Stimulated activated naive CD8-positive, alpha-beta T cell treated with anti-CD3 and anti-CD28 coated beads, Interleukin-15, amount 100 ng/mL, for 72 hours (primary cell): ENCODE measurements at places on chromosomes 7 and 10.

GRCh38 chr7:64849250-64849923 lies 53.7 kb upstream of the ZNF273 start:
- no peak for DNase-seq

DNA sequence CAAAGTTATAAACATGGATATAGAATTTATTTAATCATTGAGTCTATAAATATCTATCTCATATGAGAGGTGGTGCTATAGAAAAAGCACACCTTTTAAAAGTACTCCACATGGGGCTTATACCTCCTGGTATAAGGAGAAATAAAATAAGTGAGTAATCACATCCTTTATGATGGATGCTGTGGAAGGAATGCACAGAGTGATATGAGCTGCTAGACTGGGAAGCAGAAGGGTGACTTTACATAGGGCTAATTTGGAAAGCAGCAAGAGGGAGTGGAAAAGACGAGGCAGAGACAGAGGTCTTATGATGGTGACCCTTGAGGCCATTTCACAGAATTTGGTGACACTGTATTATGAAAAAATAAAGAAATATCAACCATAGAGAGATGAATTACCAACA lies 59.4 kb upstream of the AHR start:
- DNase-seq: no peak

DNA sequence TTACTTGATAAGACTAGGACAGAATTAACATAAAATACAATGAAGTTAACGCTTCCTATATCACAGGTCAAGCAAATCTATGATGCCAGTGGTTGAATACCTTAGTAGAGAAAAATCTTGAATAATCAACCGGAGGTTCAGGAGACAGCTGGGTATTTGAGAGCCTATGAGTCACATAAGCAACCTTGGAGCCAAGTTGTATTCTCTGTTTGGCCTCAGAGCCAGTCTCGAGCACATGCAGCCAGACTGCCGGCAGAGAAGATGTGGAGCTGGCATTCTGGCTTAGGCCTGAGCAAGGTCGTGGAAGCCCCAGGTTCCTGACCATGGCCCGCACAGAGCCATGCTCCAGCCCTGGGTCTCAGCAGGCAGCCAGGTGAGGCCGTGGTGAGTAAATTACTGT lies 90.3 kb downstream of the FAM204A start:
- DNase-seq: no peak

GRCh38 chr10:67772894-67773511 lies 65.0 kb downstream of the DNAJC12 start:
- no peak for DNase-seq

DNA sequence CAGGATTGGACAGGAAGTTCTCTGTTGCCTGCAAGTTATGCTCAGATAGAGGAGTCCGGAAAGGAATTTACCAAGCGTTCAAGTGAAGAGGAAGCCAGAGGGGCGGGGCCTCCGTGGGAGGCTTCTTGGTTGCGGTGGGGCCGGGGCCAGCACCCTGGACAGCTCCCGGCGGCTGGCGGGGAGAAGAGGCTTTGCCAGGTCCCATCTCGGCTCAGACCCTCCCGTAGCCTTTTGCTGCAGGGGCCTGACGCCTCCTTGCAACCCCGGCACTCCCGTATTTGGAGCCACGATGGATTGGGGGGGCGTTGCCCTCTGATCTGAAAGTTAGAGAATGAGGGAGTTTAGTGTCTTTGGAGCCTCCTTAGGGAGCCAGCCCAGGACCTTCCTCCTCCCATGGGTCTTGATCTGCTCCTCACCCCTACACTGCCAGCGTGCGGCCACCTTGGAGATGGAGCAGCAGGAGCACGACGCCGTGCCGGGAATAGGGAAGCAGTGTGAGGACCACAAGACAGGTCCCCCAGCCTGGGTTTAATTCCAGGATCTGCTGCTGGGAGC lies 3.1 kb upstream of the SLC18A3 start:
- peak; percentile 74 for DNase-seq

DNA sequence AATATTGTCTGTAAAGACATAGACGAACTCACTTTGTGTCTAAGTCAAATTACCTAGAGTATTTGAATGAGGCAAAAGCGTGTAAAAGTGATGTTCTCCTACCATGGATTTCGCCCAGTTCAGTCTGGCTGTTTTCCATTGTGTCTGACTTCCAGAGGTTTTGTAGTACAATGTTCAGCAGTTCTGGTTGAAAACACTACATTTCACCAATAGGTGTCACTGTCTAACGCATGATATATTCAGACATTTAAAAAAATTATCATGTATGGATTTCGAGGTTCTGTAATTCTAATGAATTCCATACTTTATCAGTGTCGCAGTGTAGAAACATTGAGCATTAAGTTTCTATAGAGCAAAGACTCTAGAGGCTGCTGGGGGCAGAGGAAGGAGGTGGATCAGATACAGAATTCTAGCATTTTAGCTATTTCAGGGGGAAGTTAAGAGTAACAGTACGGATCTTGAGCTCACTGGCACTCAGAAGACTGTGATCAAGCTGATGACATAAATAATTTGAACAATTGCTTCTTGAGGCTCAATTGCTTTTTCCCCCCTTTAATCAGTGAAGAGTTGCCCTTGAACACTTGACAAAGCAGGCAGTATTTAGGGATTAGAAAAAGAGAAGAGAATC lies 196.9 kb upstream of the RHOBTB1 start:
- no peak for DNase-seq

GRCh38 chr10:17907641-17908040 lies 44.1 kb upstream of the SLC39A12 start:
- DNase-seq: no peak

DNA sequence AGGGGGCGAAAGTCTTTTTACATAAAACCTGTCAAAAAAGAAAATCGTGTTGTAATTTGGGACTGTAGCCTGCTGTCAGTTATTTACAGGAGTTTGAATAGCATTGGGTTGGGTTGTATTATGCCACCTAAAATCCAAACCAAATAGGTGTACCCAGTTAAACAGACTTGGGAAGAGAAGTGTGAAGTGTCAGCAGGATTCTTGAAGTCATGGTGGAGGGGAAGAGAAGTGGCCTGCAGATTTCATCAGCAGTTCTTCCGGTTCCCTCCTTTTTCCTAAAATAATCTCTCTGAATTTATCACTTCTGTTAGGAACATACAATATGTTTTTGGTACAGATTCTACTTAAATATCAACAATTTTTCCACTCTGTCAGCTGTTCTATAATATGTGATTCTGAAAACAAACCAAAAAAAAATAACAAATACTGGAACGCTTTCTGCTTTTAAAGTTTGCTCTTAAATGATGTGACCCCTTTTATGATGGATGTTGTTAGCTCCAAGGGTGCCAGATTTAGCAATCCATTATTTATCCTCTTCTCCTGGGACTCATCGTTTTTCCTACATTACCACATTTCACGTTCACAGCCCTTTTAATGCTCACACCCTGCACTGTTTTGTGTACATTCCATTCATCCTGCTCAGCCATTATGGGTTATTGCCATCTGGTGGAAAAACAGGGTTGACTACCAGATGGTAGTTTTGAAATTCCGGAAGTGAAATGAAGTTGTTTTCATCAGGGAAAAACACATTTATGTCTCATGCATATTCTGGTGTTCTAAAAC lies 18.7 kb upstream of the ARHGAP12 start:
- DNase-seq: no peak

DNA sequence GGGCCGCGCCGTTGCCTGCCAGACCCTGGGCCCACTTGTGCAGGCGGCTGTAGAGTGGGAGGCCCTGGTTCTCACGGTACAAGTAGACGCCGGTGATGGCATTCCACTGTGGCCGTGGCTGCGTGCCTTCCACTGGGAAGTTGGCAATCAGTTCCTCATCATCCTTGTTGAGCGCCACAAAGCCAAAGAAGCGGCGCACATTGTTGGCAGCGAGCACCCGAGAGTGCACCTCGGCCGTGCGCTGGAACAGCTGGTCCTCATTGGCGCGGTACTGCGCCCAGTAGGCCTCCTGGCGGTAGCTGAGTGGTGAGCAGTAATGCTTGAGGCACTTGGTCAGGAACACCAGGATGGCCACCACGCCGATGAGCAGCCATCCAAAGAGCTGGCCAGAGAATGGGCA lies 5.0 kb downstream of the CALHM2 start:
- DNase-seq: no peak

DNA sequence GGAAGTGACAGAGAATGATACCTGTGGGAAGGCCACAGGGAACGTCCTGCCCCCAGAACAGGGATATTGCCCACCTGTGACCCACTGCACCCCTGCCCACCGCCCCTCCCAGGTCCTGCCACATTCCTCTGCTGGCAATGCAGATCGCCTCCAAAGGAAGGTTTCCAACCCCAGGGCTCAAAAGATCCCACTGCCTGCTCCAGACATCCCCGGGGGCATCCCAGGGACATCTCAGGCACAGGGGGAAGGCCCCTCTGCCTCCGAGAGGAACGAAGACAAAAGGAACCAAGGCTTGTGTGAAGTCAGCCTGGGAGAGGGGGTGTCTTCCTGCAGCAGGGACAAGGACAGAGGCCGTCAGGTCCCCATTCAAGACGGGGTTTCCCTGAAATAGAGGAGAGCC lies 28.5 kb downstream of the NUDT1 start:
- no peak for DNase-seq

DNA sequence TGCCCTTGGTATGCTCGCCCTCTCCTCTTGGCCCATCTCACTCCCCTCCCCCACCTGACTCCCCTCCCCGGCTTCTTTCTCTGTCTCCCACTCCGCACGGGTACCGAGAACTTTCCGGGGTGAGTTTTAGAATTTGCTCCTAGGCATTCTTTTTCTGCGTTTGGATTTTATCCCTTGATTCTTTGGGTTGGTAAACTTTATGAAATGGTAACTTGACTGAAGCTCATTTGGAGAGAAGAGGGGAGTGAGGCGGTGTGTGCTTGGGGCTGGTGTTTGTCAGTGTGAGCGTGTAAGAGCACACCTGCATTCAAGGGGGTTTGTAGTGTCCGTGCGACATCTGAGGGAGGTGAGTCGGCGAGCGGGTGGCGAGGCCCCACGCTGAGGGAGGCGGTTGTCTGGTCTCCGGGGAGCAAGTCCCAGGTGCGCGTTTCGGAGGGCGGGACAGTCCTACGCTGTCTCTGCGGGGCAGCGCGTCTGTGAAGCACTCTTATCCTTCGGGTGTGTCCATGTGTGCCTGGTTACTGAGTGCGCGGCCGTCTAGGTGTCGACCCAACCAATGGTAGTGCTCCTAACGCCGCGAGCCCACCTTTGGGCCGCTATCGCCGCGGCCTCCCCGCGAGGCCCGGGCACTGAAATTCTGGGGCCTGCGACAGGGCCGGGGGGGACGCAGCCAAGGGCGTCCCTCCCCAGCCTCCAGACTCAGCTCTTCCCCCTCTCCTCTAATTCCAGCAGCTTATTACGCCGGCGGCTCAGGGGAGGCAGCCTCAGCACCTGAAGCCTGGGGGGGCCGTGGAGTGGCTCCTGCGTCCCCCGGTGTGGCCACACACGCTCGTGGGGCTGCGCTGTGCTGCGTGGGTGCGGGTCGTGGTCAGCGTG lies 2.6 kb upstream of the ZNF503 start:
- no peak for DNase-seq

GRCh38 chr10:74738985-74739567 lies 87.3 kb upstream of the KAT6B start:
- peak; percentile 26 for DNase-seq

DNA sequence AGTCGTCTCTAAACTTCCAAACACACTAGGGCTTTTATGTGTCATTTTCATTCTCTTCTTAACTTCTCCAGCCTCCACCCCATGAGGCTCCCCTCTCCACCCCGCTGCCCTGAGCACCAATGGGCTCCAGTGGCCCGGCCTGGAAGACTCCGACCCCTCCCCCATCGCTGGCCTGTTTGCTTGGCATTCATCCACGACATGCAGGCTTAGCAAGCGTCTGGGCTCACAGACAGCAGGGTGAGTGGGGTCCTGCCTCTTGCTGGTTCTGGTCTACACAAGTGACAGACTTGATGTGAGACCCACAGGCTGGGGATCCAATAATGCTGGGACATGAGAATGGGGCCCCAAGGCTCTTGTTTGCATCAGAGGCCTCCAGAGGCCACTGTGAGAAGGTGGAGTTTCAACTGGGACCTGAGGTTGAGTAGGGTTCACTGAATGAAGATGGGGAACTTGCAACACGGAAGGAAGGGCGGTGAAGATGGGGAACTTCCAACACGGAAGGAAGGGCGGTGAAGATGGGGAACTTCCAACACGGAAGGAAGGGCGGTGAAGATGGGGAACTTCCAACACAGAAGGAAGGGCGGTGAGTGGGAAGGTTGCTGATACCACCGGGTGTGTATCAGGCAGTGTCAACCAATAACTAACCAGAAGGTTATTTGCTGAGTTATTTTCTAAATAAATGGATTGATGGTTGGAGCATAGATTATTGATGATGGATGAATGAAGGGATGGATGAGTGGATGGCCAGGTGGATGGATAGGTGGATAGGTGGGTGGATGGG lies 14.0 kb downstream of the KNDC1 start:
- DNase-seq: no peak

DNA sequence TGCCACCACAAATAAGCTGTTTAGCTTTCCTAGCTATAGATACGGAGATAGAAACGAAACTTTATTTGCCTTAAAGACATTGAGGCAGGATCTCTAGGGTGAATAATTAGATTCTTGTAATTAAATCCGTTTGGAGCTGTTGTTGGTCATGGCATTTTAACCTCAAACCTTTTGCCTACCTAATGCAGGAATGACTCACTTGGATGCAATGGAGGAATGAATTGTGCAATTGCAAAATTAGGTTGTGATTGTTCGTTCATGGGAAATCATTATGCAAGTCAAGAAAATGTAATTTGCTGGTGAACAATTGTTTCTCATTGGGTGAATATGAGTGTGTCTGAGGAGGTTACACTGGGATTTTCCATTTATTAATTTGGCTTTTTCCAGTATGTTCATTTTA lies 703.5 kb downstream of the GATA3 start:
- DNase-seq: no peak

GRCh38 chr10:102537367-102537766 lies 33.6 kb downstream of the SUFU start:
- no peak for DNase-seq

- no peak for DNase-seq
Measured at GRCh38 chr7:69358163-69358821, 240.0 kb upstream of the AUTS2 start.

DNA sequence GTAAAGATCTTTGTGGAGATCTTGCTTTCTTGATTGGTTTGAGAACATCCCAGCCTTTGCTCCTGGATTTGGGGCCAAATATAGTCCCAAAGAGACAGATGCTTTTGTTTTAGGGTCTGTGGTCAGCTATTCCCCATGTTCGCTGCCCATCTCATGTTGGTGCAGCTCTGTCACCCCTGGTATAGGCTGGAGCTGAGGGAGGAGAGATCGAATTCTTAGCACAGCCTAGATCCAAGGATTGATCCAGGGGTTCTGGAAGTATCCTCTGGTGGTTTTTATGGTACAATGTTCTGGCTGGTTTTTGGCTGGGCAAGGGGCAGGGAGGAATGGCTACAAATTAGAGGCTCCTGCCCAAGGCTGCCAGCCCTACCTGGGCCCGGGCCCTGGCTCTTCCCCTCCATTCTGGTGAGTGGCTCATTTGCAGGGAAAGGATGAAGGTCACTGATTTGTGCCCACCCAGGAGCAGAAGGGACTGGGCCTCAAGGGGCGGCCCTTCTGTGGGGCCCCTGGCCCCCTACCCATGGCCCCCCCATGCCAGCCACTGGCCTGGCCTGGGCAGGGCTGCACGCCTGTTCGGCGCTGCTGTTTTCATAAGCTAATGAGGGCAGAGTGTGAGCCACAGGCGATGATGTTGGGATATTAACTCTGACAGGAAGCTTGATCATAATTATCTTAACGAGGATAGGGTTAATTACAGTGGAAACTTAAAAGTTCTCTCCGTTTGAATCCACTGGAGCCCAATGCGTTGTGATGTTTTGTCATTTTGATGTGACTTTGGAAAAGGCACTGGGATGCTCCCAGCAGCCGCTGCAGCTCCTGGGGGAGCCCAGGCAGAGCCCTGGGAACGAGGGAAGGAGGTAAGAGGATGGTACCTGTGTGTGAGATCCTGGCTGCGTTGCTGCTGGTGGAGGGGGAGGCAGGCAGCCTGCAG lies 600.6 kb downstream of the LRMDA start:
- DNase-seq: no peak
